Neural progenitor cell (in vitro differentiated cells): ENCODE measurements at places on chromosomes 16 and 17. TPM values are rescaled to one million over a fixed set of nuclear protein-coding genes. Genes with fewer than 3 reads are reported as not detected.

Gene CCL4L2
- not detected in 2 replicates for total RNA-seq

Gene FOXF1
- total RNA-seq = not detected in 2 replicates

Gene TPSAB1
- not detected in 2 replicates for total RNA-seq

DNA sequence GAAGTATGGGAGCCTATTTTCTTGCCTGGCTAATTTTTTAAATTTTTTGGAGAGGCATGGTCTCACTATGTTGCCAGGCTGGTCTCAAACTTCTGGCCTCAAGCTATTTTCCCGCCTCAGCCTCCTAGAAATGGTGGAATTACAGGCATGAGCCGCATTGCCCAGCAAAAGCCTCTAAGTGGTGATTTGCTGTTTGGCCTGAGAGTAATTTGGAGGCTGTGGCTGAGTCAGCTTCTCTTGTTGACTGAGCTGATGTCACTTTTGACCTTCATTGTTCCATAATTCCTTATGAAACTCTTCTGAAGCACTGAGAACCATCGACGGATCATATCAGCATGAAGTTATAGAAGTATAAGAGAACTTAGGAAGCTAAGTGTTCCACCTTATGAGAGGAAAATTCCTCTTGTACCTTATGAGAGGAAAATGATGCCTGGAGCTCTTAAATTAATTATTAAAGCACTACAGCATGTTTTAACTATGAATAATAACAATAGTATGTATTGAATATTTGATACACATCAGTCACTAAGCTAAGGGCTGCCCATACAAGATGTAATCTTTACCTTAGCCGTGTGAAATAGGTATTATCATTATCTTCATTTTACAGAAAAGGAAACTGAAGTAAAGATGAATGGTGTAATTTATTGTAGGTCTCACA lies 220.8 kb upstream of the MON1B start:
- no peak for DNase-seq
- peaks cover 12% of the 10 kb centered on the region for H3K4me1 ChIP-seq
- H3K36me3 ChIP-seq = no peaks in the 10 kb centered on the region
- H3K27me3 ChIP-seq = no peaks in the 10 kb centered on the region

DNA sequence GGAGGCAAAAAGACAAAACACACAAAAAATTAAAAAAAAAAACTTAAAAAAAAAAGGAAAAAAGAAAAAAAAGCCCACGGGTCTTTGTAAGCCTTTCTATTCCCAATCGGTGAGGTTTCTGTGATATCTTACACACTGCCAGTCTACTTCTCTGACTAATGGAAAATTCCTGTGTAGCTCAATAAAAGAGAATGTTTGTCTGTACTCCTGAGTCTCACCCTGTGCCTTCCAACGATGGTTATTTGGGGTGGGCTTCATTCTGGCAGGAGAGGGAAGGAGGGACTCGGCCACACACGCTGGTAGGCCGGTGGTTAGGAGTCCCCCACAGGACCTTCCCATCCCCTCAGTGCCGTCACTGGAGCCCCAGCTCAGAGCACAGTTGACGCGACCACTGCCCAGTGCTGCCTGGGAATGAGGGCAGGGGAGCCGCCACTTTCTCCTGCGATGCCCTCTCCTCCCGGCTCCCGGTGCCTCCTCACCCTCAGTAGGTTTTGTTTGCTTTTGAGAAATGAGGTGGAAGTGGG lies 68.0 kb downstream of the AMFR start:
- no peak overlapping the region for H3K4me3 ChIP-seq
- H3K4me1 ChIP-seq = peaks cover 38% of the 10 kb centered on the region
- DNase-seq = peak; percentile 29
- no peaks in the 10 kb centered on the region for H3K36me3 ChIP-seq

DNA sequence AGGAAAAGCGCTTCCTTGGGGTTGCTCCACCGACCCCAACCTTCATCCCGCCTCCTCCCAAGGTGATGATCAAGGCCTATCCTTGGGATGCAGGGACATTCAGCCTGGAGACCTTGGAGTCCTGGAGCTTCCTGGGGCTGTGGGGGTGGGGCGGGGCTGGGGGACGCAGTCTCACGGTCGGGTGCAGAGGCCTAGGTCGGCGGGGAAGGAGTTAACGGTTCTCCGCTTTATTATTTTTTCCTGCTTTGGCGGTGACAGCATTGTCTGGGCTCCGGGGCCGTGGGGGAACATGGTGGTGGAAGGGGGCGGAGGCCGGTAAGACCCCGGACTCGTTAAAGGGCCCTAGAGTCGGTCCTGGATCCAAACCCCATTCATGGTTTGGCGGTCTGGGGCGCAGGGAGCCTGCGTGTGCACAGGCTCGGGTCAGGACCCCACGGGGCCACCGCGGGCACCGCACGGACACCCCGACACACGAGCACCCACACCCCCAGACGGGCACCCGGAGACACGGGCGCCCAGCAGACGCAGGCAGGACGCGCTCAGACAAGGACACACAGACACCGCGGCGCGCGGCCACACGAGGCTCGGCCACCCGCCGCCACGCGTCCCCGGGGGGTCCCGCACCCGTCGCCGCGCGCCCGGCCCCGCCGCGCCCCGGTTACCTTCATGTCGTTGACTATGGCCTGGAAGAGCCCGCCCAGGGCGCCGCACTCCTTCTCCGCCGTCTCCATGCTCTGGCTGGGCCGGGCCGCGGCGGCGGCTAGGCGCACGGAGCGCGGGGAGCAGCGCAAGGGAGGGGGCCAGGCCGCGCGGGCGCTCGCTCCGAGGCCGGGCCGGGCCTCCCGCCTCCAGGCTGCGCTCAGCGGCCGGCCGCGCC lies 554 bp downstream of the MTSS2 start:
- peaks cover 10% of the 10 kb centered on the region for H3K27me3 ChIP-seq
- DNase-seq = no peak
- peaks cover 14% of the 10 kb centered on the region for H3K4me1 ChIP-seq
- H3K4me3 ChIP-seq = peak overlapping the region; percentile 80
- H3K36me3 ChIP-seq = no peaks in the 10 kb centered on the region
- H3K27ac ChIP-seq = no peak overlapping the region

Gene INCA1
- total RNA-seq = 0.28 and 0.52 TPM in 2 replicates

GRCh38 chr16:66940236-66940635 lies 4.9 kb downstream of the CES2 start:
- no peak overlapping the region for H3K27ac ChIP-seq
- peaks cover 3% of the 10 kb centered on the region for H3K4me1 ChIP-seq
- no peak overlapping the region for H3K4me3 ChIP-seq
- DNase-seq = no peak
- peaks cover 6% of the 10 kb centered on the region for H3K27me3 ChIP-seq

Gene TVP23B
- total RNA-seq = 33.0 and 49.6 TPM in 2 replicates

DNA sequence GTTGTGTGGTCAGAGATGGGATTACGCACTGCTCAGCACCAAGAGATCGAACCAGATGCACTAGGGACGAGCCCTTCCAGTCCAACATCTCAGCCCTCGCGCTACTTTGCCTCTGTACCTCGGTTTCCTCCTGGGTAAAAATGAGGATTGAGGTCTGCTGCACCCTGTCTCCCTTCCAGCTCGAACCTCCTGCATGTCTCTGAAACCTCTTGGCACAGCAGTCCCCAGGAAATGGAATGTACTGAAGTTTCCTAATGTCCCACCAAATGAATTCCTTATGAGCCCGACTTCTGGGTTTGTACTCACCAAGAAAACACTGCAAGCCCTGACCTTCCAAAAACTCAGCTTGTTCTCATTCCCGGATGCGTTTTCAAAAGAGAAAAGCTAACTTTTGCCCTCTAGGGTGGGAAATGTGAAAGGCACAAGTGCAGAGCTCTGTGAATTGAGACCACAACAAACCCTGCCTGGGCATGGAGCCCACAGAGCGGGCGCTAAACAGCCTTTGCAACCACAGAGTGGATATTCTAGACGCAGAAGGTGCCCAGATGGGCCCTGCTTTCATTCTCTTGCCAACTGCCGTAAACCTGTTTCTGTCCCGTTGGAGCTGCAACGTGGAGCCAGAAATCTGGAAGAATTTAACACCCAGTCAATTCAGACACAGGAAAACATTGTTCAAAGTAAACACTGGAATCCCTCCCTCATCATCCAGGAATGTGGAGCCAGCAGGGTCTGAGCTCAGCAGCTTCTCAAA lies 10.3 kb downstream of the CDRT4 start:
- no peaks in the 10 kb centered on the region for H3K36me3 ChIP-seq
- DNase-seq = no peak
- no peak overlapping the region for H3K4me3 ChIP-seq
- no peak overlapping the region for H3K27ac ChIP-seq
- no peaks in the 10 kb centered on the region for H3K4me1 ChIP-seq

DNA sequence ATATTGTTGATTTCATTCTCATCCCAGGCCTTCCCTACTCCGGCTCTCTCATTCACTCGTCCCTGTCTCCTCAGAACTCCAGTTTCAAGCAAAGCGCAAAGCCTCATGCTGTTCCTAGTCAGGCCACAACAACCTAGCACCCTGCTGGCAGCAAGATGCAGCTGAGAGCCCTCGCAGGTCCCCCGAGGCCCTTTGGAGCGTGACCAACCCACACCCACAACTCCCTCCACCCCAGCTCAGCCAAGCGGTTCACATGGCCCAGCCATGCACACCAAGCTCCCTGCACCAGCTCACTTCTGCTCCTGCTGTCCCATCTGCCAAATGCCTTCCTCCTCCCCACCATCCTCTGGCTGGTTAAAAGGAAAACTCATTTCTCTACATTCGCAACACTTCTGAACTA lies 195.8 kb downstream of the IRX5 start:
- no peak for DNase-seq
- H3K27ac ChIP-seq = no peak overlapping the region
- H3K4me3 ChIP-seq = no peak overlapping the region
- H3K27me3 ChIP-seq = no peaks in the 10 kb centered on the region
- H3K36me3 ChIP-seq = no peaks in the 10 kb centered on the region

DNA sequence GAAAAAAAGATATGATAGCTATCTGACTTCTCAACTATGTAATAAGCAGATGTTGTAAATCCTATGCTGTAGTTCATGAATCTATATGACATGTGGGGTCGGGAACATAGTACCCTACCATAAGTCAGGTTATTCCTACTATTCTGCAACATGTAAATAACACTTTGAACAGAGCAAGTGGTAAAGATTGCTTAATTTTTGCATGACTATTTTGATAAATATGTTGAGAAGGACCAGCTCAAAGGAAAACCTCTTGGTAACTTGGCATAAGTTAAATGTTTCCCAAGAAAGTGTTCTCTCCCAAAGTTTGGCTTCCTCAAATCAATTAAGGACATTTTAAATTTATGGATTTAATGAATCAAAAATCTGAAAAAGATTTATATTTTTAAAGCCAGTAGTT lies 62.1 kb downstream of the ABHD15 start:
- no peaks in the 10 kb centered on the region for H3K27me3 ChIP-seq
- DNase-seq = no peak
- no peak overlapping the region for H3K4me3 ChIP-seq
